ENCODE measurements at places on chromosomes 4 and X.

DNA sequence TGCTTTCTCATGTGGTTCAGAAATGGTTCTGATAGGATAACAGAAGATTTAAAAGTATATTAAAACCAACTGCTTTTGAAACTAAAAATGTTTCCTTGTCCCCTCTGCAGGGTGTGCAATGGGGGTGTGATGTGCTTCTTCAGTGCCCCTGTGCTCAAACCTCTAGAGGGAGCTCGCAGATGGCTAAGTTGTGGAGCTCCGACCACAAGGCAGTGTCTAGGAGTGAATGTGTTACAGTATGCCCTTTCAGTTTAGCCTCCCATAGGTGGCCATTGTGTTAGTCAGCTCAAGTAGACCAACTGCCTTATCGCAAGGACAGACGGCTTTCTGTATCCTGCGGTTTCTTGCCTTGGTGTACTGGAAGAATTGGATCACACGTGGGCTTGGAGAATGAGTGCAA, 130.5 kb downstream of the TENT5D start:
- no peak for DNase-seq

DNA sequence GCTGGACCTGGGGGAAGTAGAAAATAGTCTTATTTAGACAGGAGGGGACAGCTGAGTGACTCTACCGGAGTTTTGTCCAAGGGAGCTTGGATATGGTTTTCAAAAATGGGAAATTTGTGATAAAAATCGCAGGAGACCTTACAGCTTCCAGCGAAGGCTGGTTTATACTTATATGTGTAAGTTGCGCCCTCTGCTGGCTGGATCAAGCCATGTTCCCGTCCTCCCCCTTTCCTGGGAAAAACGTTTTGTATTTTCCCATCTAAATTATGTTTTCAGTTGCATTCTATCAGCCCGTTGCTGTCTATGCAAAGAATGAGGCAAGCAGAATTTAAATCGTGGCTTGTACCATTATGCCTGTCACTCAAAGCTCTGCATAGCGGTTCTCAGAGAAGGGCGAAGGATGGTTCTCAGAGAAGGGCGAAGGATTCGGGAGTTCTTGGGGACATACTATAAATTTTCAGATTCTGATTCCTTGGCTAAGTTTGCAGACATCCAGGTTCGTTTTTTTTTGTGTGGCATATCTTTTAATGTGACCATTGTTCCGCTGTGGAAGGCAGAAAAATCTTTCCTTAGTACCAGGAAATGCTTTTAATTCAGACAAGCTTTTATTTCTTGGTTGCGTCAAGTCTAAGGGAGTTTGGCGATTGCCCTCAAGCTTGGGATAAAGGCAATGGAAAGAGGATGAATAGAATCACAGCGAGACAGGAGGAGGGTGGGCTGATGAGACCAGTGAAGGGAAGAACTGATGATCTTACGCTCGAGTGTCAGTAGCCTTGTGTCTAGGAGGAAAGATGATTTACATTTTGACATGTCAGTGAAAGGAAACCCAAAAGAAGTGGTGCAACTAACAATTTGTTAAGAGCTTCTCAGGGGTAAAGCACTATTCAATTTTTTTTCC, 128.5 kb upstream of the ARX start:
- peak; percentile 69 for DNase-seq

GRCh38 chr4:86302251-86302650, 57.6 kb downstream of the MAPK10 start:
- no peak for DNase-seq

GRCh38 chrX:74232859-74233258, 71.1 kb upstream of the ZCCHC13 start:
- DNase-seq = no peak

Data from right lobe of liver (tissue), 6 donors.